Head of caudate nucleus (tissue), 42 donors: ENCODE measurements at places on chromosomes 3 and 15.

GRCh38 chr3:2484162-2485026 is 385.7 kb downstream of the CNTN4 start:
- no peak for DNase-seq

DNA sequence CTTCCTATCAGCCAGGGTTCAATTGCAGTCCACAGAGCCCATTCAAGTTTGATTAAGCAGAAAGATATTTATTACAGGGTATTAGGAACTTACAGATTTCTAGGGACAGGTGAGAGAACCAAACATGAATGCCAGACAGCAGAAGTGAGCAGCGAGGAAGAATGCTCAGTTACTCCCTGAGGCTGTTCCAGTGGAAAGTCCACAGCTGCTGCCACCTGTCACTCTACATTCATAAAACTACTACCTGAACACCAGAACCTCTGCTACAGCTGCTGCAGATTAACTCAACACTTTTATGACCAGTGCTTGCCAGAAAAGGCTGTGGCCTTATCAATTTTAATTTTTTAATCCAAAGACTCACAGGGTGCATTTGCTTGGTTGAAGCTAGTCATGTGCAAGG is 325.4 kb upstream of the ONECUT1 start:
- no peak for DNase-seq

GRCh38 chr15:89338036-89338435 is 3.4 kb upstream of the POLG start:
- no peak for DNase-seq

GRCh38 chr3:52443791-52444687 is 864 bp downstream of the SEMA3G start:
- DNase-seq: no peak

GRCh38 chr3:131081224-131081623 is 54.5 kb downstream of the NEK11 start:
- no peak for DNase-seq

GRCh38 chr3:123081718-123082369 is 15.0 kb downstream of the PDIA5 start:
- peak; percentile 35 for DNase-seq

DNA sequence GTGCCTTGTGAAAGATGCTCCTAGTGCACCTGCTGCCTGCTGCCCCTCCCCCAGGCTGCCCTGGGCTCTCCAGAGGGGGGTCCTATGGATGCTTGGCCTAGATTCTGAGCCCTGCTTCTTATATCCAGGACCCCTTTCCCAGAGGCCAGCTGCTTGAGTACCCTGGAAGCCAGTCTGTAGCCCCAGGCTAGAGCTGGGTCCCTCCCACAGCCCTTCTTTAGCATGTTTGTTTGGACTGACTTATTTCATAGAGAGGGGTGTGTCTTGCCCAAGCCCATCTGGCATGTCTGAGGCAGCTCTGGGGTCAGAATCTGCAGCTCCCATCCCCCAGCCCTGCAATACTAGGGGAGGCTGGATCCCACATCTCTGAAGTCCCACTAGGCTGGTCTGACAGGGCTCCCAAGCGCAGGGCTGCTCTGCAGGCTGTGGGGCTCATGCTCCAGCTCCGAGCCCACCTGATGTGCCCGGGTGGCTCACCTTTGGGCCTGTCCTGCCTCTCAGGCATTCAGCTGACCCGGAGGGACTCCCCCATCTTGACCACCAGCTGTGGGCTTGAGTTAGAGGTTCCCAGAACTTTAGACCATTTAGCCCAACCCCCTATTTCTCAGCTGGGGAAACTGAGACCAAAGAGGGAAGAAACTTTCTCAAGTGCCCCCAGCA is 3.1 kb downstream of the CHRNB4 start:
- DNase-seq: no peak

DNA sequence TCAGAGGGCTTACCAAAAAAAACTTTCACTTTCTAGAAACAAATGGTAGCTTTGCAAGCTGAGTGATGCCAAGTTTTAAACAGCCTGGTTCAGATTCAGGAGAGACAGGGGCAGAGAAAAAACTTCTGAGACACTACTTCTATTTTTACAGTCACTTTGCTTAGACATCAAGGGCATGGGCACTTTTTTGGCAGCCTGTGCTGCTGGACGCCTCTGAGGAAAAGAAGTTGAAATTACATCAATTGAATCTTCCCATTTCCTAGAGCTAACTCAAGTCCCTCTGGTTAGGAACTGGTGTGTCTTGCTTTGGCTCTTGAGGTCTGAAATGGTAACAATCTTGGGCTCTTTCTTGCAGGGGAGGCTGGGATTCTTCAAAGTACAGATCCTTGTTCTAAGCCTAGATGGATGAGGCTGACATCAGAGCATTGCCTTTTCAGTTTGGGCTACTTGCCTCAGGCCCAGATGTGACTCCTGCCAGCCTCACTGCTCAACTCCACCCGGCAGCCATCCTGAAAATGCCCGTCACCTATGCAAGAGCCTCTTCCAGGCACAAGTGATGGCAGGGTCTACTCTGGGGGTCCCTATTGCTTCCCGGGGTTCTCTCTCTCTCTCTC is 357.5 kb downstream of the FOXP1 start:
- DNase-seq: no peak

DNA sequence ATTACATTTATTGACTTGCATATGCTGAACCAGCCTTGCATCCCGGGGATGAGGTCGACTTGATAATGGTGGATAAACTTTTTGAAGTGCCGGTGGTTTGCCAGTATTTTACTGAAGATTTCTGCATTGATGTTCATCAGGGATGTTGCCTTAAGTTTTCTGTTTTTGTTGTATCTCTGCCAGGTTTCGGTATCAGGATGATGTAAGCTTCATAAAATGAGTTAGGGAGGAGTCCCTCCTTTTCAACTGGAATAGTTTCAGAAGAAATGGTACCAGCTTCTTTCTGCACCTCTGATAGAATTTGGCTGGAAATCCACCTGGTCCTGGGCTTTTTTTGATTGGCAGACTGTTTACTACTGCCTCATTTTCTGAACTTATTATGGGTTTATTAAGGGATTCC is 250.8 kb downstream of the TBC1D5 start:
- DNase-seq: no peak

DNA sequence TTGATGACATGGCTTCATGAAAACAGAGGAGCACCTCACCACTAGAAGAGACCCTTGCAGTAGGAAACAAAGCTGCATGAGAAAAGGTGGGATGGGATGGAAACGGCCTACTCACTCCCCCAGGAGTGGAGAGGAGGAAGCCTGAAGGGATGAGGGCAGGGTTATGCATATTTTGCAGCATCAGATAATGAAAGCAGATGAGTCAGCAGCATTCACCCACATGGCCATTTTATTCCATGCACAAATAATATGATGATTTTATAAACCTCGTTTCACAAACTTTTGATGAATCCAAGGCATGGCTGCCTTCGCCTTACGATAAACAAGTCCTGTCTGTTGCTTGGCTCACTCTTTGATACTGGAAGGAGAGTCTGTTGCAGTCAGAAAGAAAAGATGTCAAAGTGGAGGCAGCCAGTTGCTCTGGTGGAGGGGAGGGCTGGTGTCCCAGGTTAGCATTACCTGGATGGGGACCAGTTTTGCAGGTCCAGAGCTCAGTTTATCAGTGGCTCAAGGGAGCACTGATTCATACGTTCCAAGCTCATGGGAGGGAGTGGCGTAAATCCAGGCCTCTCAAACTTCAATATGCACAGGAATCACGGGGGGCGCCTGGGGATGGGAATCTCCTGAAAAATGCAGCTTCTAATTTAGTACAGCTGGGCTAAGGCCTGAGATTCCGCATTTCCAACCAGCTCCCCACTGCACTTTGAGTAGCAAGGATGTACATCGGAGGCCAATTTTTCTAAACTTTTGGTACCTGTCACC is 9.2 kb upstream of the EHD4 start:
- DNase-seq: no peak

- DNase-seq: no peak
Observed at GRCh38 chr15:47644722-47645121, 72.6 kb upstream of the SEMA6D start.

DNA sequence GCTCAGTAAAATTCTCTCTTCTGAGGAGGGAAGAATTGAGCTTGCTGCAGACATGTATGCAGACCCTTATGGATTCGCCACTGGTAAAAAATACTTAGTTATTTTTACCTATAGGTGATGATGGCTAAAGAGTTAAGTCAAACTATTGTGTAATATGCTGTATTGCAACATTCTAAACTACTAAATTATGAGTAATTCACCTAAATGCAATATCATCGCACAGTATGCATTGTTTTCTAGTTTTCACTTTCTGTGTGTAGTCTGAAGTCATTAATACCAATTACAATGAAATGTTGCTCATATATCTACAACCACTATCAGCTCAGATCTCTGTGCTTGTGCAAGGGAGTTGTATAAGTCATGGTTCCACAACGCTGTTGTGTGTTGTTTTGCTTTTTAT is 48.7 kb upstream of the ROBO2 start:
- no peak for DNase-seq

DNA sequence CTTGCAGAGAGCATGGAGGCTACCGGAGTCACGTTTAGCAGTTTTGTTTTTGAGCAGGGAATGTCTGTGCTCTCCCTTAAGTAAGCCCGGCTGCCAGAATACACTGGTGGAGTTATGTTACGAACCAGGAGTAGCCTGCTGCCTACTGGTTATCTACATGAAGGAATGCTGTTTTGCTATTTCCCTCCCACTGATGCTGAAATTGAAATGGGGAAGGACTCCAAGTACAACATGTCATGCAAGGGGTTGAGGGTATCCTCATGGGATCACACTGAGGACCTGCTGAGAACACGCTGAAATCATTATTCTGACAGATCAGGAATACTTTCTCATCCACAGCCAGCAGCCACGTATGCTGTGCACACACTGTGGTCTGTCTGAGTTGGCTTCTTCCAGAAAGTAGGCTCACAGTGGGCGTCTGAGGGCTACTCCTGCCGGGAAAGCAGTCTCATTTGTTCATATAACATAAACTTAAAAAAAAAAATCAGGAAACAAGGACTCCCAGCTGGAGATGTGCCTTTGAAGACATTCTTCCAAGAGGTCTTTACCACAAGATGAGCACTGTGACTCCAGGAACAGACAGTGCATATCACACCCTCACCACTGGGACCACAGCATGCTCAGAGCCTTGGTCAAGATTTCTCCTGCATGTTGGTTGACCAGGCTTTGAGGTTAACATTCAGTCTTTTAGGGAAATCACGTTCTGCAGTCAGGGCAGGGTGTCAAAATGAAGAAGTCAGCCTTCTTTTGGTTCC is 300.4 kb upstream of the RASGRP1 start:
- DNase-seq: no peak

DNA sequence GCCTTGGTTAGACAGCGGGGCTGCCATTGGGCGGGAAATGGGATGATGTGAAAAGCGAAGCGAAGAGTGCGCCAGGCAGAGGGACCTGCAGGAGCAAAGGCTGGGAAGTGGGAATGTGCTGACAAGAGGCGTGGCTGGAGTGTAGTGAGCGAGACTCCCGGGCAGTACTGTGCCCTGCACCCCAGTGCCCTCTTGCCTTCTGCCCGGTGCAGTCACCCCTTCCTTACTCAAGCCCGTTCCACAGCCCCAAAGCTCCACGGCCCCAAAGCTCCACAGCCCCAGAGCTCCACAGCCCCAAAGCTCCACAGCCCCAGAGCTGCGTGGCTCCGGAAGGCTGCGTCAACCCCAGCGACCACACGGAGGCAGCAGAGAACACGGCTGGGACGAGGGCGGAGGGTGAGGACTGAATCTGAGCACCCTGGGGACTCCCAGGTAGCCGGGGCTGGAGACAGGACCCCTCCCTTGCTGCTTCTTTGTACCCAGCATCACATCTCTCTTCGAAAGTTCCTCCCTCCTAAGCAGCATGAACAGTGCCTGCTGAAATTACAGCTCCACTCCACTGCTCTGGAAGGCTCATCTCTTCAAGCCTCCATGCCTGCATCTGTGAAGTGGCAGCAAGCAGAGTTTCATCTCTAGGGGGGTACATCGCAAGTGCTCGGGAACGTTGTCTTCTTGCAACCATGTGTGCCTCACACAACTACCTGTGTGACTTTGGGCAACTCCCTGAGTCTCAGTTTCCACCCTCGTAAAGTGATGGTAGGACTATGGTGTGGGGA is 108.9 kb downstream of the FBLN2 start:
- DNase-seq: peak; percentile 82

DNA sequence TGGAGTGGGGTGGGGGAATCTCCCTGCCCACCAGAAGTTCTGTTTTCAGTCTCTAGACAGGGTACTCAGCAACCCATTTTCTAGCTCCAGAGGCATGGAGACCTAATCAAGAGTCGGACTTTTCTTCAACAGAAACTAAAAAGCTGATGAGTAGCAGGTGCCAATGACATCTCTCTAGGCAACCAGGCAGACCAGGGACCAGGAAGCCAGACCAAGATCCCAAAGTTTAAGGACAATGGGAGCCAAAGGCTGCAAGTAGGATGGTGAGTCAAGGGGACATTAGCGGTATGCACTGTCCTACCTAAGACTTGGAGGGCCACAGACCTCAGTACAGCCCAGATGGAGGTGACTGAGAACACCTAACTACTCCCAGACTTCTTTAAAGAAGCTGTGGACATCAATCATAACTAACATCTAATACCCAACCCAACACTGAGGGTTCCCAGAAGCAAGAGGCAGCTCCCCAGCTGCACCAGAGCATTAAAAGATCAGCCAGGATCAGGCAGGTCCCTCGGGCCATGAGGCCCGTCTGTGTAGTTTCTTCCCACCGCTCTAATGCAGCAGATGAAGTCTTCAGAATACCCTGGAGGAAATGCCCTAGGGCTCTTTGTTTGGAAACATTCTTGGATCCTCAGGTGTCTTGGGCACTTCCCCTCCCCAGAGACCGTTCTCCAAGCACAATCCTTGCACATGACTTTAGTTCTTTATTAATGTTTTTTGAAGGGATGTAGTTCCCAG is 979 bp downstream of the CCDC71 start:
- DNase-seq: no peak

- DNase-seq: no peak
Observed at GRCh38 chr3:99119385-99119784, 217.9 kb upstream of the DCBLD2 start.

DNA sequence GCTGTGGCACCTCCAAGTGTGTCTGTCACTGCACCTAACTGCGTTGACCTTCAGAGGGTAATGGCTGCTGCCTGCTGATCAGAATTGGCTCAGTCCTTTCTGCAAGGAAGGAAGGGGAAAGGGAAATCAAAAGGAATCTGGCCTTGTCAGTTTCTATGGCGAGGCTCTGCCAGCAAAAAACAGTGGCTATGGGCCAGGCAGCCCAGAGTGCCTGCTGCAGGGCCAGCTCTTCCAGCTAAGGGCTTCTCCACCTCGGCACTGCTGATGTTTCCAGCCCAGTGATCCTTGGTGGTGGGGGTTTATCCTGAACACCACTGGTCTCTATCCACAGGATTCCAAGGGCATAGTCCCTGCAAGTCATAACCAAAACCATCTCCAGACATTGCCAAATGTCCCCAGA is 184.3 kb downstream of the TJP1 start:
- DNase-seq: no peak

DNA sequence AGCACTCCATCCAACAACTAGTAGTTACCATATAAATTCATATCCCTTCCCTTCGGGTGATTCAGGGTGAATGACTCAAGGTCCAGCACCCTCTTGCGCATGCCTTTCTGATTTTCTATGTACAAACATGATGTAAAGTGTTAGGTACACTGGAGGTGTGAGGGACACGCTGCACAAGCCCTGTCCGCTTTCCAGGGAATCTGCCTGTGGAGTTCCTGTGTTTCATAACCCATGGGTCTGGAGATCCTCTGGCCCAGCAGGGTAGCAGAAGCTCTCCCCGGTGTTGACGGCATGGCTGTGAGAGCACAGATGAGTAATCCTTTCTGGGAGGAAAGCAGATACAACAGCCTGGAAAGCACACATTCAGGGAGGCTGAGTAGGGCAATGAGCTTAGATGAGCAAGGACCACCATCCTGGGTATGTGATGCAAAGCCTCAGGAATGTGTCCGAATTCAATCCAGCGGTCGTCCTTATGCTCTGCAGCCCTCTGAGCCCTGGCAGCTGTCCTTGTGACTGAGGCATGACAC is 142.9 kb upstream of the TP63 start:
- no peak for DNase-seq

GRCh38 chr3:4738737-4739274 is 240.4 kb upstream of the BHLHE40 start:
- DNase-seq: no peak
